Iris pigment epithelial cell (primary cell): ENCODE measurements at places on chromosomes 12 and 14.
A peak's percentile ranks its signal among the peaks of the same experiment; 100 is the strongest.

GRCh38 chr14:51922624-51923023 lies 62.2 kb downstream of the GNG2 start:
- peak; percentile 42 for DNase-seq

- no peak for DNase-seq
These were observed 2.1 kb upstream of the CRIP2 start for GRCh38 chr14:105472486-105472991.

GRCh38 chr12:128076188-128076587 lies 190.8 kb upstream of the TMEM132C start:
- peak; percentile 68 for DNase-seq

GRCh38 chr12:6771509-6772330 lies 600 bp upstream of the LAG3 start:
- no peak for DNase-seq

GRCh38 chr12:42704340-42704739 lies 114.8 kb upstream of the PRICKLE1 start:
- no peak for DNase-seq

GRCh38 chr14:56490379-56490778 lies 89.2 kb upstream of the TMEM260 start:
- DNase-seq = peak; percentile 36

DNA sequence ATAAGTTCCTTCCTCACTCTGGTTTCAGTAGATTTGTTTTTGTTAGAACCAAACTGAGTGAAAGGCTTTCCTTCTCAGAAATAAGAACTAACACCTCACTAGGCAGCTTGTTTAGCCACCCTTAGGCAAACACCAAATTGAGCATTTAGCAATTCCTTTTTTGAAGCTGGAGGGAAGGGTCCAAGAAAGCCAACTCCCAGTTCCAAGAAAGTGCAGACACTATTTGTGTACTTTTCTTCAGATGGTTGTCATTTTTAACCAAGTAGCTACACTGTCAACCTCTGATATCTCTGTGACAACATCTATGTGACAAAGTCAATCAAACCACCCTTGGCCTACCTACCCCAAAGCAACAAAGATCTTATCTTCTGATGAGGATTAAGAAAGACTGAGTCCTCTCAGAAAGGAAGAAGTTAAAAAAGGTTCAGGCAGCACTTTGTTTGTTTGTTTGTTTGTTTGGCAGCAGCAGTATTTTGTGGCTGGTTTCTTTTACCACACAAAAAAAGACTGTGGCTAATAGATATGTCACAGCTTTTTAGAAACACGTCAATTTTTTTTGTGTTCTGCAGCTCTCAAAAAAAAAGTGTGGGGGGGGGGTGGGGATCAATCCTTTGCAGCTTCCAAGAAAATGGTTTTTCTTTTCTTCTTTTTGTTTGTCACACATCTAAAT lies 203.8 kb downstream of the CRADD start:
- DNase-seq = no peak

DNA sequence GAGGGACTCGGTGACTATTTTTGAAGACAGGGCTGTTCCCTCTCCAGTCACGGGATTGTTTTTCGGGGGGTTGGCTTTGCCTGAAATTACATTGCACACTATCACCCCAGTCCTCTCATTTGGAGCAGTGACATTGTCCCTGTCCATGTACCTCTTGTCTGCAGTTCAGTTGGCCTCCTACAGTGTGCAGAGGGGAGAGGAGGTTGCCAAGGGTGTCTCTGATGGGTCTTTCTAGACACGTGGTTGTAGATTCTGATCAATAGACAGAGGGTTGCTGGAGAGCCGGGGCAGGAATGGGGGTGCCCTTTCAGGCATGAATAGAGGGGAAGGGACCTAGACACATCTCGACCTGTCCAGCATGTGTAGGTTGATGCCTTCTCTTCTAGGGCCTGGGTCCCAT lies 1.2 kb downstream of the TMEM120B start:
- no peak for DNase-seq

GRCh38 chr12:57545809-57546437 lies 1.1 kb downstream of the DCTN2 start:
- DNase-seq = no peak

DNA sequence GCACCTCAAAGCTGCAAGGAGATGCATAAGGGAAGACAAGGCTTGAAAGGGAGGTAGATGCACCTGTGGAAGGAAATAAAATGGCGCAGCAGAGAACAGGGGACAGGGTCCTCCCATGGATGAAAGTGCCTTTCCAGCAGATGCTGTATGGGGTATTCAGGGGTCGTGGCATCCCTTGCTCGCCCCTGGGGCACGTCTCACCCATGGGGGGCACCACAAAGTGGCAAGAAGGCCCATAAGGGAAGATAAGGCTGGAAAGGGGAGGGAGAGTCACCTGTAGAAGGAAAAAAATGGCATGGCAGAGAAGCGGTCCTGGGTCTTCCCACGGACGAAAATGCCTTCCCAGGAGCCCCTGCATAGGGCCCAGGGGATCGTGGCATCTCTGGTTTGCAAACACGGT lies 265.1 kb downstream of the ALG10 start:
- no peak for DNase-seq

- DNase-seq = no peak
These were observed 16.0 kb upstream of the RACGAP1 start for GRCh38 chr12:50041062-50041860.

GRCh38 chr12:27332714-27333402 lies at the start of gene BMAL2:
BMAL2 (plus strand) TSS chr12:27332836; CDS start chr12:27333073, 237 bp downstream.
- DNase-seq = peak; percentile 48

DNA sequence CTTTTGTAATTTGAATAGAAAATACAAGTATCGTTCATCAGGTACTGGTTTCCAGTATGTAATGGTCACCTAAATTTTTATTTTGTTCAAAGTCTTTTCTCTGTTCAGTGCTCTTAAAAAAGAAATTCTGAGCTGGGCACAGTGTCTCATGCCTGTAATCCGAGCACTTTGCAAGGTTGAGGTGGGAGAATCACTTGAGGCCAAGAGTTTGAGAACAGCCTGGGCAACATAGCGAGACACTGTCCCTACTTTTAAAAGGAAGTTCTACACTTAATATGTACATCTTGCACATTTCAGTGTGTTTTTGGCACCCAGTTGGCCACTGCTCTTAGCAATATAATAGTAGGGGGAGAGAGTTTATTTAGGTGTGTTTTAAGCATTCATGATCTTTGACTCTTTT lies 27.9 kb downstream of the PCNX1 start:
- DNase-seq = no peak

DNA sequence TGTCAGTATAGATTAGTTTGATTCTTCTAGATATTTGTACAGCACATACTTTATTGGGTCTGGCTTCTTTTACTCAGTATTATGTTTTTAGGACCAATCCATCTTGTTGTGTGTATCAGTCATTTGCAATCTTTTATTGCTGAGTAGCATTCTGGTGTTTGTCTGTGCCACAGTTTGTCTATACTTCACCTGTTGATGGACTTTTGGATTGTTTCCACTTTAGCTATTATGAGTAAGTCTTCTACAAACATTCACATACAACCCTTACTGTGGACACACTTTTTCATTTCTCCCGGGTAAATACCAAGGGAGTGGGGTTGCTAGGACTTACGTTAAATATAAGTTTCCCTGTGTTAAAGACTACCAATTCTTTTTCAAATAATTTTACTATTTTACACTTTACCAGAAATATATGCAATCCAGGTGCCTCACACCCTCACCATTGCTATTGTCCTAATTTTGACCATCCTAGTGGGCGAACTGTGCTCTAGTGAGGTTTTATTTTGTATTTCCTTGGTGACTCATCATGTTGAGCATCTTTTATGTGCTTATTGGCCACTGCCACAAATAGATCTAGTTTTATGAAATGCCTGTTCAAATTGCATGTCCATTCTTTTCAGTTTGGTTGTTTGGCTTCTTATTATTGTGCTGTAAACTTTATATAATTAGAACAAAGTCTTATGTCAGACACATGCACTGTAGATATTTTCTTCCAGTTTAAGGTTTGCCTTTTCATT lies 304.7 kb upstream of the TMTC1 start:
- no peak for DNase-seq

- DNase-seq = peak; percentile 65
These were observed 2.0 kb upstream of the ART4 start for GRCh38 chr12:14845350-14845750.

DNA sequence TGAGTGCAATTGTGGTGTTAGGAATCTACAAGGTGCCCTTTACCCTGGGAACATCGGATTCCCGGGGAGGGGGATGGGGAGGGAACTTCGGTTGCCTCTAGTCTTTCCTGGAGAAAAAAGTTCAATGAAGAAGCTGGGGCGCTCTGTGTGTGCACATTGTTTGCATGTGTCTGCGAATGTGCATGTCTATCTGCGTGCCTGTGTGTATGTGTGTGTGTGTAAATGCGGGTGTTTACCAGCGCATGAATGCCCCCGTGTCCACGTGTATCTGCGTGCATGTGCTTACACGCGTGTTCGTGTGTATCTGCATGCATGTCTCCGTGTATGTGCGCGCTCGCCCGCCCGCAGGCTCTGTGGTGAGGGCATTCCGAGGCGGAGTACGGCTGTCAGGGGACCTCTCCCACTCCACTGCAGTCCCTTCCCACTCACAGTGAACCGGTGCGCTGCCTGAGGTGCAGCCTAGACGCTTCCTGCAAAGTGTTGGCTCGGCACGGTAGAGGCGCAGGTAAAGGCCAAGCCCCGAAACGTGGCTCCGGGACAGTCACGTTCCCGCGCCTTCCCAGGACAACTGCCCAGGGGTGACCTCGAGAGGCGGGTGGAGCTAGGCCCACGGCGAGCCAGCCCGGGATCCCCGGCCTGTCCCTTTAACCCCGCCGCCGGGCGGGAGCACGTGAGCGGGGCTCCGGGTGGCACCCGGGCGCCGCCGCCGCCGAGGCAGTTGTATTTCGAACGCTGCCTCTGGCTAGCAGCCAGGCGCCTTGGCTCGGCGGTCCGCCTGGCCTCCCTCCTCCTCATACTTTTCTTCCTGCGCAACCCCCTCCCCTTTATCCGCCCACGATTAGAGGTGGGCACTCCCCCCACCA lies 539 bp upstream of the HMGA2 start:
- peak; percentile 56 for DNase-seq

DNA sequence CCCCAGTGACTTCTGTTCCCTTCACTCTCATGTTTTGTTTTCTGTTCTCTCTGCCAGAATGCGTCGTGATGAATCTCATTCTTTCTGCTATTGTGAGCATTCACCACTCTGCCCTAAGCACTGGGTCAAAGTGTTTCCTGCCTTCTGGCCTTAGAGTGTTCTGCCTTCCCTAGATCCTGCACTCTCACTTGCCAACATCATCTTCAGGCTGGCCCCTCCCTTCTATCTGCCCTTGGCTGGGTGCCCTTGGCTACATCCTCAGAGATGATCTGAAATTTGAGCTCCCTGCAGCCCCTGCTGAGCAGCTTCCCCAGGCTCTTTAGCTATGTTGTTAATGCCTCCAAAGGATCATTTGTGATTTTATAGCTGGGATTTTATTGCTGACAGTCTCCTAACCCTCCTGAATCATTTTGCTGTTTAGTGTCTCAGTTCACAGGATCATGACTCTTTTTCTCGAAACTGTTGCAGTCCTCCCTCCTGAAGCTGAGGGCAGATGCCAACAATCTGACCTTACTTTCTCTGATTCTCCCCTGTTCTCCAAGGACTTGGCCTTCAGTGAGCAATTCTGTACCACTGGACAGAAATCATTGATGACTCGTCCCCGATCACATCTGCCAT lies 4.5 kb downstream of the DHRS2 start:
- peak; percentile 76 for DNase-seq

DNA sequence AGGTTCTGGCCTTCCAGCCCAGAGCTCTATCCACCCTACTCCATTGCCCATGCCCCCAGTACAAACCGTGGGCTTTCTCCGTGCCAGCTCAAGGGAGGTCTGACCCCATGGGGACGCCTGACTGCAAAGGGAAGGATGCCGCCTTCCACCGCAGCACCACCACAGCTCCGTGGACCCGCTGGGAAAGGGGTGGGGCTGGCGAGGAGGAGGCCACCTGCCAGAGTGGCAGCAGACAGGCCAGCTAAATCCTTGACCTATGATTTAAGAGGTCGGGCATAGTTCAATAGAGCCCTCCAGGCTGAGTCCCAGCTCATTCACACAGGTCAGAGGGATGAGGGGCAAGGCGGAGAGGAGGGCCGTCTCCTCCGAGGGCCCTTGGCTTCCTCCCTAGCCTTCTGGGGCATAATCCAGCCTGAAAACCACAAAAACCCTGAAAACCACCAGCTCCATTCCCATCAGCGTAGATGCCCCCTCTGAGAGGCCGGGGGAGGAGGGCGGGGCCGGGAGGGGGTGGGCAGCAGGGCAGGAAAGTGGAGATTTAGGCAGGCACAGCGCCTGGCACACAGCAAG lies 14.9 kb upstream of the FIGNL2 start:
- no peak for DNase-seq

DNA sequence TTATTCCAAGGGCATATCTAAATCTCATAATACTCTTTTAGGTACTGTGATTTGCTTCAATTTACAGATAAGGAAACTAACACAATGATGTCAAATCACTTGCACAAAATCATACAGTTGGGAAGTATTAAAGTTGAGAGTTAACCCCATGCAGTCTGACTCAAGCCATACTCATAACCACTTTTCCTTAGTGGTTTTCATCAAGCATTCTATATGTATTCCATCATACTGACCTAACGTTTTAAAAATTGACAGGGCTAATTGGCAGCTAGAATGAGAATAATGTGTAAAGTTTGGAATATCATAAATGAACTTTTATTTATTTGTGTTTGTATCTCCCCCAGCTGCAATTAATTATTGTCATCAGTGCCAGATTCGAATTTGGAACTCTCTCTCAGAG lies 20.9 kb downstream of the PUS7L start:
- DNase-seq = peak; percentile 82

DNA sequence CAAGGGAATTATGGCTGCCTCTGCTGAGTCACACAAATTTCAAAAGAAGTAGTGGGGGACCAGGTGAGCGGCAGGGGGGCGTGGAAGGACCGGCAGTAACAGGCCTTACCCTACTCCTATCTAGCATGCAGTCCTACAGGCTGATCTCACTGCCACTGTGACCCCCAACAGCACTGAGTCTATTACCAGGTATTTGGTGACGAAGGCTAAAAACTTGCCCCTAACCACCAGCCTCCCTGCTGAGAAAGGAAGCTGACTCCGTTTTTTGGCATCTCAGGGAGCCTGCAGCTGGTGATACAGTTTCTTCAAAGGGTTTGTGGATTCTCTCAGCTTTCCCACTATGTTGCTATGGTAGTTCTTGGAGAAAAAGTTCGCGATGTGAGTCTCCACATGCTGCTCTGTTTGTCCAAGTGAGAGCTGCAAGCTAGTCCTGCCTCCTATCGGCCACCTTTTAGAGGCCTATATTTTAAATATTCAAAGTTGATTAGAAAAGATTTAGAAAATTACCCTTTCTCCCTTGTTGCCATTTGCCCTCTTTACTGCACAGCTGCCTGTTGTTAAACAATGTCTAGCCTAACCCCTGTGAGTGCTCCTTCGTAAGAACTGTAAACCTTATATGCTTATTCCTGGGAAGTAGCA lies 57.1 kb upstream of the SLCO1B1 start:
- peak; percentile 68 for DNase-seq

DNA sequence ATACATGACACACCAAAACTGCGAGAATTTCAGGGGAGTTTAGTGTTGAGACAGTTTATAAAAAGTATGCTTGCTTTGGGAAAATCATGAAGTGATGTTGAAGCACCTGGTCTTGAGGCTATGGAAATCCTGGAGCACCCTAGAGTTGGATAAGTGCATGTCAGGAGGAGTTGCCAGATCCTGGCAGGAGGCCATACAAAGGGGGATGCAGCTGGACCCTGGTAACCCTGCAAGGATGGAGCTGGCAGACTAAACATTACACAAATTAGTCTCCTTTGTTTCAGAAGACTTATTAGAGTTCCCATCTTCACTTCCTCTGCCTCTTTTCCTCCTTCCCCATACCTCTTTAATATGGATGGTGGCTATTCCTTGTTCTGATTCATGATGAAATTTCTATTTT lies 907.0 kb downstream of the BCL11B start:
- DNase-seq = no peak
